ENCODE measurements at places on chromosomes 1 and 21.

GRCh38 chr21:33434770-33435360 lies 31.7 kb downstream of the IFNGR2 start:
- DNase-seq = peak; percentile 20

DNA sequence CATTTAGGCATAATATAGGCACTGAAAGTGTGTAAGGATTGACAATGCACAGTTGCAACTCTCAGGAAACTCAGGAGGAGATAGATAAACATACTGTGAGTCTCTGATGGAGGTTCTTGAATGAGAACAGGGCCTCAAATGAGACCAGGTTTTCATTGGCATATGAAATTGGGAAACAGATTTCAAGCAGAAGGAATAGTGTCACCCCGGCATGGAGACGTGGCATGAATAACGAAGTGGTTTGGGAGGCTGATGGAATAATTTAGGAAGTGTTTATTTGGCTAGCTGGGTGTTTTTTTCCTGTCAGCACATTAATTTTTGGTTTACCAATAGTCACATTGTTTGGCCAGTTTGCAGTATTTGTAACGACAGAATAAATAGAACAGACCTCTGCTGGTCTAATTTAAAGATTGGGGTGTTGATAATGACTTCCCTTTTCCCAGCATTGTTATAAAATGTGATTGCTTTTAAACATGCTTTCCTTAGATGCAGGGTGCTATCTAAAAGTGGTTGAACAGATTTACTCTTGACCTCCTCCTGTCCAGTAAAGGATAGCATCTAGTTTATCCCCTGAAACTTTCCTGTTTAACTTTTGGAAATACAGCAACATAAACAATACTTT lies 132.0 kb downstream of the C1orf21 start:
- no peak for DNase-seq

GRCh38 chr1:93815366-93816110 lies 63.5 kb downstream of the DNTTIP2 start:
- no peak for DNase-seq

- no peak for DNase-seq
These were observed 209.9 kb upstream of the DEPDC1 start for GRCh38 chr1:68706639-68707317.

DNA sequence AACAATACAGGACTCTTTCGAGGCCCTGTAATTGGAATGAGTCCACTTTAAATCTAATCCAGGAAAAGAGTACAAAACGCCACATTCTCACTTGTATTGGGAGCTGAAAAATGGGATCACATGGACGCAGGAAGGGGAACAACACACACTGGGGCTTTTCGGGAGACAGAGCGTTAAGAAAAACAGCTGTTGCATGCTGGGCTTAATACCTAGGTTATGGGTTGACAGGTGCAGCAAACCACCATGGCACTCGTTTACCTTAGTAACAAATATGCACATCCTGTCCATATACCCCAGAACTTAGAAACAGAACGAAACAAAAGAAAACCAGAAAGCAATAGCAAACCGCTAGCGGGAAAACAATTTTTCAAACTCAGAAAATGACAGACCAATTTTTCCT lies 1532.7 kb upstream of the TPTE start:
- DNase-seq = no peak

DNA sequence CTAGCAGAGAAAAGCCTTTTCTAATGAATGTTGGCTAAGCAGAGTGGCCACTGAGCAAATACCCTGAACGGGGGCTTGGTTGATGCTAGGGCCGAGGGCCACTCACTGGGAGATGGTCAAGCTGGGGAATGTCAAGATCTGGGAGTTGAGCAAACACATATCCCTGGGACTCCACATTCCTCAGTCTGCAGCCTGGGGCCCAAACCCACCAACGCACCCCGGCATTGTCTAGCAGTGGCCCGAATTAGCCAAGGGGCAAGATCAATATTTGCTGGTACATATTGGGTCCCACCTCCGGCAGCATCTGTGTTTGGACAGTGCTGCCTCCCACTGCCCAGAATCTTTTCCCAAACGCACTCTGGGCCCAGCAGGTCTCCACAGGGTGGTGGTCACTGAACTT lies 144.1 kb downstream of the TRABD2B start:
- DNase-seq = no peak

- no peak for DNase-seq
These were observed 510.9 kb downstream of the PTPRU start for GRCh38 chr1:29747196-29747595.

- DNase-seq = no peak
These were observed 25.1 kb upstream of the DNAJC6 start for GRCh38 chr1:65284229-65284628.

DNA sequence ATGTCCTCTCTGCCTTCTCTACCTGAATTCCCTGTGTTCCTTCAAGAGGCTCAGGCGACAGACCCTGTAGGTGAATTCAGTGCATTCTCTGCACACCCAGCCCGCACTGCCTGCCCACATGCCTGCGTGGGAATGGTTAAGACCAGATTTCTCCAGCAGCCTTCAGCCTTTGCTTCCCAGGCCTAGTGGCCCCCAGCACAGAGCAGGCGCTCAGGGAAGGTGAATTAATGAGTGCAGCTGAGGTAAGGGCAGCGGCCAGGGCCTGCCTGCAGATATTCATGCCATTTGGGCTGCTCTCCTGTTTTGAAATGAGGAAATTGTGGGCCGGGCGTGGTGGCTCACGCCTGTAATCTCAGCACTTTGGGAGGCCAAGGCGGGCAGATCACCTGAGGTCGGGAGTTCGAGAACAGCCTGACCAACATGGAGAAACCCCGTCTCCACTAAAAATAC lies 45.5 kb downstream of the IER5 start:
- no peak for DNase-seq

DNA sequence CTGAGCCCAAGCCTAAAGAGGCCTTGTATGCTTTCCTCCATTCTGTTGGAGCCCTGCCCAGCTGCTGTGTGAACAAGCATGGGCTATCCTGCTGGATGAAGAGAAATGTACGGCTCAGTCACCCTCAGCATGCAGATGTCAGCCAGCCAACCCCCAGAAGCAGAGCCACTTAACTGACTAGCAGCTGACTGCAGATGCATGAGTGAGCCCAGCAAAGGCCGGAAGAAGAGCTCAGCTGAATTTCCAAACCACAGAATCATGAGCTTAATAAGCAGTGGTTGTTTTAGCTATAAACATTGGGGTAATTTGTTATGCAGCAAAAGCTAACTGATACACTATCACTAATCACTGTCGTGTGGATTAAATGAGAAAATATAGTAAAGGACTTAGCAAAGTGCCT lies 39.0 kb downstream of the FOXO6 start:
- no peak for DNase-seq

GRCh38 chr1:46755121-46755520 lies 36.2 kb upstream of the EFCAB14 start:
- no peak for DNase-seq

- no peak for DNase-seq
These were observed 6.3 kb downstream of the CELF3 start for GRCh38 chr1:151710187-151710840.

- peak; percentile 63 for DNase-seq
These were observed 4.3 kb upstream of the NADK start for GRCh38 chr1:1782399-1783221.

DNA sequence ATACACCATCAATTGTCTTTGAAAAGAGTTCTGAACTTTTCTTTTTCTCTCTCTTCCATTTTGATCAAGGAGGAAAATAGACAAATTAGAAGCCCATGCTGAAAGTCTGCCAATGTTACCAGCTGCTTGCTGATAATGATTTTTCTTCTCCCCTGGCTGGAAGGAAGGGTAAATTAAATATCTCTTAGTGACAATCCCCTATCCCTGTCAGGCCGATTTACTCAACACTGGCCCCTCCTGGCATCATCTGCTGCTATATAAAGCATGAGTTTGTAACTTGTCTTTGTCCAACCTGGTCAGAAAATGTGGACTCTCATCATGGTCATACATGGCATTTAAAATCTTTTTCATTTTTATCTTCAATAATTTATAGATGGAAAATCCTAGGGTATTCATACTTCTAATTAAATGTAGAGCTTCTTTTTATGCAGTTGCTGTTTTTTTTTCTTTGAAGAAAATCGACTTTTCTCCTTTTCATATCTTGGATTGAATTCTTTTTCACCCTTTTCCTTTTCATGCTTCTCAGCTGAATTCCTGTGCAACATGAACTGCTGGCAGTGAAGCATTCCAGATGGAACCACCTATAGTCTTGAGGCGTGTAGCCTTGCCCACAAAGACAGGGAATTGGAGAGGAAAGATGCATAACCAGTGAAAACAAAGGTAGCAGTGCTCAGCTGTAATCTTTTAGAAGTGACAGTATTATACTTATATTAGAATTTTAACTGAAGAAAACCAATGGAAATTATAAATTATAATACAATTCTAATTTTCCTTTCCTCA lies 214.7 kb upstream of the PTGFR start:
- no peak for DNase-seq

DNA sequence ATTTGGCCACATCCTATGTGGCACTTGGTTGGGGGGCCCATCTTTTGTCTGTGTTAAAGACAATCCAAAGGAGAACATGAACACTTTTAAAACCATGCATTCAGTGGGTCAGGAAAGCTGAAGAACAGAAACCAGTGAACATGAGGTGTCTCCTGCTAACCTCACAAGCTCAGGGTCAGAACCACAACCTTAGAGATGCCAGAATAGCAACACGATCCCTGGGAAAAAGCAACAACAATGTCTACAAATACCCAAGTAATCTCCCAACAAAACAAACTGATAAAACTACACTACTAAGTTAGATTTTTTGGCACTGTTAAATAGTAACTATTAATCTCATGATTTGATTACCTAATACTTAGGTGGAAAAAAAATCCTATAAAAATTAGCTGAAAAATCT lies 34.1 kb upstream of the GNG4 start:
- DNase-seq = no peak

DNA sequence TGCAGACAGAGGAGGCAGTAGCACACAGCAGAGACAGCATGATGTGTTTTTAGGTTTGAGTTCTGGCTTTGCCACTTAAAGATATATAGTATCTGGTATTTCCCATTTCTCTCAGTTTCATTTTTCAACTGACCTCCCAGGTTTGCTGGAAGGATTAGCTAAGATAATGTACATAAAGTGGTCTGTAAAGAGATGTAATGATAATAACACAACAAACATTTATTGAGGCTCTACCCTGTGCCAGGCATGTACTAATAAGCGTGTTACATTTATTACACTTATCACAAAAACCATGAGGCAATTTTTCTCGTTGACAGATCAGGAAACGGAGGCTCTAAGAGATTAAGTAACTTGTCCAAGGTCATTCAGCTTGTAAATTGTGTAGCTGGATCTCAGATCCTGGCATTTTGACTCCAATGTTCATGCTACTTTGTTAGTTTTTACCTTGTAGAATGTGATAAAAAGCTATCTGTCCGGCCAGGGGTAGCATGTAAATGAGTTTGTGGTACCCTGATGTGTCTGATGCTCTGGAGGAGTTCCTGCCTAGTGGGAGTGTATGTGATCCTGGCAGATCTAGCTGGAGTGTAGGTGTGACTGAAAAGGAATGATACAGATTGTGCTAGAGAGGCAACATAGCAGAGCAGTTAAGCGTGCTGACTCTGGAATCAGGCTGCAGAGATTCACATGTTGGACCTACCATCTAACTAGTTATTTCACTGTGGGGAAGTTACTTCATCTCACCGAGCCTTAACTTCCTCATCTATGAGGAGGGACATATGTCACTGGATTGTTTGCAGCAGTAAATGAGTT lies 146.6 kb downstream of the VPS13D start:
- no peak for DNase-seq

DNA sequence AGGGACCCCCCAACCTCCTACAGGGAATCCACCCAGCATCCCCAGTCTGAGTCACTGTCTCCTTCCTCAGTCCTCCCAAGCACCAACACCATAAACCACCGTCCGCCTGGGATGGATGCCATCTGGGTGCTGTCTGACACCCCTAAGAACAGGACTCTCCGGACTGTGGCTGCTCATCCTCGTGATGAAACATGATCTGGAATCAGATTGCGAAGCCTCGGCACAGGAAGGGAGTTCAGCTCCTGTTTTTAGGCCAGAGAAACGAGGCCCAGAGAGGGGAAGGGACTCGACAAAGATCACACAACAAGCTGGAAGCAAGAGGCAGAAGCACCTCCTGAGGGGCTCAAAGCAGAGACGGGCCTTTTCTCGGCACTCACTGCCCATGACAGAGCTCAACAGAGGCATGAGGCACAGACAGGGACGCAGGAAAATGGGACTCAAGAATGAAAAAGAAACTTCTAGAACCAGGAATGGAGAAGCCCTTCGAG lies 8.4 kb downstream of the KCNN3 start:
- no peak for DNase-seq

- DNase-seq = no peak
These were observed 166.1 kb upstream of the ETV3 start for GRCh38 chr1:157304271-157304670.

DNA sequence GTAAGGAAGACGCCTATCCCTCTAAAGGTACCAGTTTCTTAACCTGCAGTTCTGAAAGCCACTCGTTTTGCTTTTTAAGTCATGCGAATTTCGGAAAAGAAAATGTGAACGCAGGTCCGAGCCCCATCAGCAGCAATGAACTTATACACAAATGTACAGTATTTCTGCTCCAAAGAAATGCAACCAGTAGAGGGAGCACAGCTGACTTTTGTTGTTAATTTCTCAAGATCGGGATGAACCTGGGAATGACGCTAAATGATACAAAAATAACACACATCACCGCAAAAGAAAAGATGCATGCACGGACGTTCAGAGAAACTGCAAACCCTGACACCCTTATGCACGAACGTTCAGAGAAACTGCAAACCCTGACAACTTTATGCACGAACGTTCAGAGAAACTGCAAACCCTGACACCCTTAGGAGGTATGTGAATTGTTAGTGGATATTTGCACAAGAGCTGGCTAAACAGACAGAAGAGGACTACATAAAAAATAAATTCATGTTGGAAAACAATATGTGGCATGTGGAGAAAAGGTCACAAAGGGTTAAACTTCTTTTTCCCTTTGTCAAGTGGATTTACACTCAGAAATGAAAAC lies 3.5 kb upstream of the TIAM1 start:
- no peak for DNase-seq

- DNase-seq = no peak
These were observed 75.2 kb downstream of the KIFAP3 start for GRCh38 chr1:169999331-169999741.

GRCh38 chr1:213122514-213122929 lies 71.5 kb downstream of the RPS6KC1 start:
- no peak for DNase-seq

GRCh38 chr1:149997585-149998262 lies 12.8 kb downstream of the OTUD7B start:
- no peak for DNase-seq

GRCh38 chr1:153985341-153985912 lies 712 bp downstream of the RAB13 start:
- DNase-seq = no peak

GRCh38 chr1:232904566-232904965 lies 45.8 kb upstream of the NTPCR start:
- DNase-seq = no peak

DNA sequence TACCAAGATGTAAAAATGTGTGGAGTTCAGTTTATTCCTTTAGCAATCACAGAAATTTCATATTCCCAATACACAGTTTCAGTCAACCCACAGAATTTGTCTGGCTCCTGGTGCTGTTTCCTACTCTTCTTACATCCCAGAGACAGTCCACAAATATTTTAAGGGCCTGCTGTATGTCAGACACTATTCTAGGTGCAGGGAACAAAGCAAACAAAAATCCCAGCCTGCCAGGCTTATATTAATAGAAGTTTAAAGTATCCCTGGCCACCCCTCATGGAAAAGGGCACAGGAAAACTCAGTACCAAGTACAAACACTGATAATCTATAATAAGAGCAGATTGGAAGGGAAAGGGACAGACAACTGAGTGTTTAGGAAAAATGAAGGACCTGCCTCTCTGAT lies 194.8 kb downstream of the ZP4 start:
- DNase-seq = no peak
